ENCODE measurements at places on chromosomes 2 and 18.

DNA sequence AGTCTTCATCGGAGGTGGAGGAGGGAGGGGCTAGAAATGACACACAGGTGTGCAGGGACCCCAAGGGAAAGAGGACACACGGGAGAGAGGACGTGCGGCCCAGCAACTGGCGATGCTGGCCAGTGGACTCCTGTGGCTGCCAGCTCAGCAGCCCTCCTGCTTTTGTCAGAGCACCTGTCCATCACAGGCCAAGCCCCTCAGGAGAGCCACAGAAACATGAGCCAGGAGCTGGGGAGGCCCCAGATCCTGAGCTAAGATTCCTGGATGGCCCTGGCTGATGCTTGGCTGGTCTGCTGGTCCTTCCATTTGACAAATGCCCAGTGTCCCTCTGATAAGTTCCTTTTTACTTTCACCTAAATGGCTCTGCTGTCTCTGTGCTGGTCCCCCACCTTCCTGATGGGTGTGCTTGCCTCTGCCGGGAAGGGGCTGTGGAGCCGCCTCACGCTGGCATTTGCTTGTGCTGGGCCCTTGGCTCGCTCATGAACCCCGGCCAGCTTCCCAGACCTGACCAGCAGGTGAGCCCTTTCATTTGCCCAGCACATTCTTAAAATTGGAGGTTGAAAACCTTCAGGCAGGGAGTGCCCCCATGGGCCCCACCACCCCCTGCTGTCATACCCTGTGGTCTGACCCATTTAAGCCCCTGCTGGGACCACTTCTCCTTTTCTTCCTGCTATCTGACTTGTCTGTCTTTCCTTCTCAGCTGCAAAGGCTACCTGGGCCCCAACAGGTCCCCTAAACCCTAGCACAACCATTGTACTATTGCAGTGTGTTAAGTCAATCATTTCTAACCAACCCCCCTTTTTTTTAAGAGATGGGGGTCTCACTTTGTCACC is 37.3 kb downstream of the CYP27C1 start:
- DNase-seq = no peak

DNA sequence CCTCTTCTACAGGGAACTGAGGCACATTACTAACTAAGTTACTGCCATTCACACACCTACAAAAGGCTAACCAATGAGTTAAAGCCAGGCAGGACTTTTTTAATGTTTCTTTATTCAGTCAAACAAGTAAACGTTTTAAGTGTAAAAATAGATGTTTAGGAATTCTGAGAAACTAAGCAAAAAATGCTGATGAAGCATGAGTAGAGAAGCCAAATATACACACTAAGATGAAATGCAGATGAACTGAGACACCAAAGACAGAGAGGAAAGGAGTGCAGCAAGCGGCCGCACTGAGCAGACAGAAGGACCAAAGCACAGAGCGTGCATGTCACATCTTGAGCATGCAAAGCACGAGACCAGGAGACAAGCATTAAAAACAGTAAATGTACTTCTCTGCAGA is 17.9 kb downstream of the L3MBTL4 start:
- no peak for DNase-seq

GRCh38 chr2:16302431-16303272 is 362.3 kb downstream of the MYCN start:
- DNase-seq = no peak

GRCh38 chr2:133122529-133122928 is 445.7 kb downstream of the NCKAP5 start:
- no peak for DNase-seq

DNA sequence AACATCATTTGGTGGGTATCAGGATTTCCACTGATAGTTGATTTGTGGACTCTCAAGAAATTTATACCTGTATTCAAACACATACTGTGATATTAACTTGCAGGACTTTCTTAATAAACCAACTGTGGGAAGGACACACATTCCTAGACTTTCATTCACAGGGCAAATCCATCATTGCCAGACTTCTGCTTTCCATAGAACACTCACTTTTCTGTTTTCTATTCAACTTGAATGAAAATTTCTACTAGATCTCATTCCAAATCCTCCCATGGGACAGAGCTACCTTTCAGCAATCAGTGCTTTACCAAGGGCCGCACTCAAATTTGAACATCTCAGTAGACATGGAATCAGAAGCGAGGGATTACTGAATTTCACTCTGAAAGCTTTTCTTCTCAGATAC is 612.5 kb downstream of the IRS1 start:
- DNase-seq = no peak

- peak; percentile 57 for DNase-seq
Measured at GRCh38 chr2:191539068-191539467, 138.9 kb upstream of the NABP1 start.

DNA sequence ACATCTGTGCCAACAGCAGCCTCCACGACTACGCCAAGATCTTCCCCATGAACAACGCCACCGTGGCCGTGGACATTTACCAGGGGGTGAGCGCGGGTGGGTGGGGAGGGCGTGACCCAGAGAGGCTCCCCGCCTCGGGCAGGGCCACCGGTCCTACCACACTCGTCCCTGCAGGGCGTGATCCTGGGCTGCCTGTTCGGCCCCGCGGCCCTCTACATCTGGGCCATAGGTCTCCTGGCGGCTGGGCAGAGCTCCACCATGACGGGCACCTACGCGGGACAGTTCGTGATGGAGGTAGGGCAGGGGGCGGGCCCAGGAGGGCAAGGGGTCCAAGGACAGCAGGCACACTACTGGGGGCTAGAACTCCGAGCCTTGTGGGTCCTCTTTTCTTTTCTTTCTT is 8.5 kb upstream of the CTDSP1 start:
- no peak for DNase-seq

- DNase-seq = no peak
Measured at GRCh38 chr2:1970341-1970740, 226.0 kb upstream of the PXDN start.

- no peak for DNase-seq
Measured at GRCh38 chr2:172753610-172754009, 18.0 kb downstream of the RAPGEF4 start.

GRCh38 chr2:173599821-173600359 is 245.2 kb downstream of the CDCA7 start:
- DNase-seq = no peak

DNA sequence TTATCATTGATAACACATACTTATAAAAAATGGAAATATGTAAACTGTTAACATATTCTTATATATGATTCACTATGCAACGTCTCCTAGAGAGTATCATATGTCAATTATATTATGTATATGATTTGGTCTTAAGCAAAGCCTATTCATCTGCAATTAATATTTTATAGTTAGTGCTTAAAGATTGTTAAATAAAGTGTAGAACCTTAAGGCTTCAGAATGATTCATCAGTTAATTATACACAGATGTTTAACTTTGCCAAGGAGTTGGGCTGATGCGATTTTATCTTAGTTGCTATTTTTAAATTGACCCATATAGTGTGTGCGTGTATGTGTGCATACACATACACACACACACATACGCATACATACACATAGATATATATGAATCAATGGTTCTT is 323.1 kb downstream of the RBM43 start:
- no peak for DNase-seq

GRCh38 chr18:53458944-53459580 is 765.4 kb downstream of the MBD2 start:
- no peak for DNase-seq

- DNase-seq = no peak
Measured at GRCh38 chr2:27164960-27165763, 16.4 kb downstream of the TCF23 start.

DNA sequence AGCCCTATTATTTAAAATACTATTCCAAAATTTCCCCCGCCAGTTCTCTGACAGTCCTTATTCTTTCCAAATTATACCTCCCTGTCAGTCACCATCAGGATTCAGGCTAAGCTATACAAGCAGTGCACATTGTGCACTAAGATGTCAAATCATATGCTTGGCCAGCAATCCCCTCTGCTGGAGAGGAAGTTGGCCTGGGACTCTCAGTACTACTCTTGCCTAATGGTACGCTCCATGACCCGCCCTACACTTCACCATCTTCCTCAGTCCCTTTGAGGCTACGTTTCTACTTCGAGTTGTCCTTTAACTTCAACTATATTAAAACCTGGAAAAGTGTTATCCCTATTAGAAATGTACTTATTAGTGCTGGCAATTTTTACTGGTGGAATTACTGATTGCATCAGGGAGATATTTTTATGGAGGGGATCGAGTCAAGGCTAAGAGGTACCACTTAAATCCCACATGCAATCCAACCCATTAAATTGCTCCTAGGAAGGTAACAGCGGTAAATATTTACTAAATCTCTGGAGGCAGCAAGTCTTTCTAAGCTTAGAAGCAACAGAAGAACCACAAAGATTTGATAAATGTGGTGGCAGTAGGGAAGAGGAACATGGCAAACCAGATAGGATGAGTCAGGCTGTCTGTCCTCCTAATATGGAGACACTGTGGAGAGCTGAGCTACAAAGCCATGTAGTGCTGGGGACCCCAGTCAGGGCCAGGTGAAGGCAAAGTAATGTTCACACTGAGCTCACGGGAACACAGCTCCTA is 2.7 kb downstream of the USP40 start:
- no peak for DNase-seq

GRCh38 chr2:86383844-86384243 is 46.4 kb upstream of the REEP1 start:
- no peak for DNase-seq

- DNase-seq = no peak
Measured at GRCh38 chr2:106667478-106668070, 180.4 kb downstream of the CD8B2 start.

GRCh38 chr18:13463526-13464210 is 245.1 kb downstream of the LDLRAD4 start:
- DNase-seq = peak; percentile 19

GRCh38 chr2:48471048-48471474 is 58.9 kb upstream of the STON1 start:
- peak; percentile 65 for DNase-seq

DNA sequence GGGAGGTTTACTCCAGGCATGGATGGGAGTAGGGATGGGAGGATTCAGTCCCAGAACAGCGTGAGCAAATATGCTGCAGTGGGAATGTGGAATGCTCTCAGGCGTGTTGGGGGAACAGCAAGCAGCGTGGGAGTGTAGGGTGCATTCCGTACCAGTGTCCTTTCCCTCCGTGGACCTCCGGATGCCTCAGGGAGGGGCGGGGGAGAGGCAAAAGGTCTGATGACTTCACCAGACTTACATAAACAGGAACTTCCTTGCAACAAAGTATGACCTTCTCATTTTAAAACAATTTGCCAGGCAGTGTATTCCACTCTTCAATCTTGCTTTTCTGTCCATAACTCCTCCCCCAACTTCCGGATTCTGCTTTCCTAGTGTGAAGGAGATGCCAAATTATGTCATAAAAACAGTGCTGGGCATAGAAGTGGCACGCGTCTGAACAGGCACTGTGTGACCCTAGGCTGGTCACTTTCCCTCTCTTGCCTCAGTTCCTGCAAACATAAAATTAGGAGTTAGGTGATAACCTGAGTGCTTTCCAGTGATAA is 36.9 kb downstream of the RPL37A start:
- DNase-seq = no peak

- no peak for DNase-seq
Measured at GRCh38 chr2:234548695-234549420, 52.0 kb upstream of the ARL4C start.

GRCh38 chr2:135164431-135164830 is 112.3 kb downstream of the RAB3GAP1 start:
- DNase-seq = no peak

DNA sequence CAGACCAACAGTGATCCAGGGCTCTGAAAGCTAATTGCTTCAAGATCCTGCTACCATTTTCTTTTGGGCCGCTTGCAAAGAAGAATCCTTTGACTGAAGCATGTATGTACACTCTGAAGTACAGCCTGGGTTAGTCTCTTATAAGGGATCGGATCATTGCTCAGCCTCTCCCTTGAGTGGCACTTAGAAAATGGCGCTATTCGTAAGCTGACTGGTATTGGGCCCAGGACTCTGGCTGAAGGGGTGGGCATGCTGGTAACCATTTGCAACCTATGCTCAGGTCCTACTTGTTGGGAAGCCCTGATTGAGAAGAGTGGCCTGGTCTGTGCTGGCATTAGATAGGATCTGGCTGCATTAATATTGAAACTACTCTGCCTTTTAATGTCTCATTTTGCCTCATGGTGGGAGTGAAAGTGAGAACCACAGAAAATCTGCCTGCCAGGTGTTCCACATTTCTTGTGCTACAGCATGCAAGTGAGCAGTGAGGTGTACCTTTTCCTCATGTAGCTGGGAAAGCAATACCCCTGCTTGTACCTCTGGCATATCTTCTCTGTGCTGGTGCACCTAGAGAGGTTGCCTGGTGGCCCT is 661 bp upstream of the MGAT5 start:
- DNase-seq = no peak

DNA sequence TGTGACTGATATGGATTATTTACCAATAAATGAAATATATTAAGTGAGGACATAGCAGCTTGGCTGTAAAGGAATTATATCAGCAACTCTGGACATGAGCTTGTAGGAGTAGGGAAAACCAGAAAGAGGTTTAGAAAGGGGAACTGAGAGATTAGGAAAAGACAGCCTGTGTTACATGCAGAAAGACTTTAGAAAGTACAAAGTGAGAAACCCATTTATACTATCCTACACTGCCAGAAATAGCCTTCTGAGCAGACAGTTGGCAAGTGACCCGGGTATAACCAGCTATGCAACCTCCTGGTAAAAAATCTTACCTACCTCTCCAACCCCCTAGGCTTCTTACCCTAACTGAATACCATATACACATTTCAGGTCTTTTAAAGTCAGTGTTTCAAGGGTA is 134.1 kb downstream of the ANKRD44 start:
- DNase-seq = no peak

- DNase-seq = no peak
Measured at GRCh38 chr2:197215748-197216360, 94.7 kb downstream of the ANKRD44 start.

DNA sequence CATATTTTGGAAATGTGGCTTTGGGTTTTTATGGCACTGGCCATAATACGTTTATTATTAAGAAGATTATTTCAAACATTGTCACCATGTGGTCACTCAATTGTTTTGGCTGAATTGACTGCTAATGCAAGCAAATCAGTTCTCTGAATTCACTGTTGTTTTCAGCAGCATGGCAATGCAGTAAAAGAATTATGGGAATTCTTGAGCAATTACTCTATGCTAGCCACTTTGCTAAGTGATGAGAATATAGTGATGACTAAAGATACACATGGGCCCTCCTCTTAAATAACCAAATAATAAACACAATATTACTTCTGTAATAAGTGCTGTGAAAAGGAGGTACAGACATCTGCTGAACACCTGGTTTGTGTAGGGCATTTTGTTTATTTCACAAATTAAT is 58.0 kb upstream of the FANCL start:
- DNase-seq = no peak
